ENCODE measurements at places on chromosomes 4 and X. TPM values are rescaled to one million over a fixed set of nuclear protein-coding genes. Genes with fewer than 3 reads are reported as not detected.

Gene FGF16
- not detected for total RNA-seq

Gene SMC1A
- total RNA-seq: 41.9 TPM

Gene CFAP47
- total RNA-seq: not detected

Gene GAB1
- total RNA-seq: 14.7 TPM

Gene PLK4
- 4.6 TPM for total RNA-seq

Gene MTNR1A
- not detected for total RNA-seq

Gene FAAH2
- 1.7 TPM for total RNA-seq

Gene BGN
- 0.30 TPM for total RNA-seq

Gene MAOB
- not detected for total RNA-seq

Gene MAMLD1
- total RNA-seq: 0.38 TPM

Gene SMR3B
- total RNA-seq: not detected

Gene TCEANC
- 1.3 TPM for total RNA-seq

Gene XAGE2
- total RNA-seq: not detected

Gene BMPR1B
- total RNA-seq: 0.70 TPM

Gene PNMA6F
- total RNA-seq: not detected

Gene TMPRSS11E
- total RNA-seq: 0.62 TPM

Gene CYBB
- not detected for total RNA-seq

Gene ZNF732
- total RNA-seq: 1.2 TPM

Gene ARHGAP36
- not detected for total RNA-seq

Gene KLHL13
- total RNA-seq: 5.1 TPM

Gene FAM47E
- not detected for total RNA-seq

Gene MAGEC3
- not detected for total RNA-seq

Gene GPRIN3
- total RNA-seq: not detected

Gene MAGEA2B
- not detected for total RNA-seq

Gene ARR3
- not detected for total RNA-seq

Gene RAB9B
- 0.23 TPM for total RNA-seq

Gene DMRTC1B
- not detected for total RNA-seq

Gene CT45A5
- total RNA-seq: not detected

Gene RASL11B
- 1.6 TPM for total RNA-seq

Gene PABPC1L2B
- total RNA-seq: not detected

Gene SULT1E1
- total RNA-seq: 1.2 TPM

Gene TAF7L
- not detected for total RNA-seq

Gene SATL1
- total RNA-seq: not detected

Gene TSR2
- total RNA-seq: 20.1 TPM

Gene IL2
- not detected for total RNA-seq

Gene GLOD5
- not detected for total RNA-seq

Gene PRR32
- not detected for total RNA-seq

Gene CAPN6
- total RNA-seq: not detected

Gene GLUD2
- total RNA-seq: 0.23 TPM

Gene ETDC
- not detected for total RNA-seq

Gene MGARP
- 0.08 TPM for total RNA-seq

Gene ERVMER34-1
- 4.8 TPM for total RNA-seq

Gene UCHL1
- 23.0 TPM for total RNA-seq

Gene SPACA5
- total RNA-seq: not detected

Gene KDR
- total RNA-seq: not detected

Gene MAGEA6
- total RNA-seq: not detected

Gene VCX3B
- not detected for total RNA-seq

Gene TRAPPC2
- total RNA-seq: 7.5 TPM

Gene TMEM128
- 28.2 TPM for total RNA-seq

Gene PPP2R3B
- total RNA-seq: 14.1 TPM

Gene USP17L22
- total RNA-seq: not detected

Gene TDO2
- total RNA-seq: not detected

Gene PARM1
- under 0.01 TPM for total RNA-seq

Gene LEF1
- 3.3 TPM for total RNA-seq

Gene TMEM255A
- total RNA-seq: not detected
